H1 (cell line): ENCODE measurements at places on chromosomes 16 and 17. TPM values are rescaled to one million over a fixed set of nuclear protein-coding genes. Genes with fewer than 3 reads are reported as not detected.

The KRTAP1-1 gene
- total RNA-seq, result not detected in 2 replicates

- H3K4me3 ChIP-seq, result no peak overlapping the region
- peaks cover 2% of the 10 kb centered on the region for H3K27me3 ChIP-seq
- H3K27ac ChIP-seq, result no peak overlapping the region
- no peaks in the 10 kb centered on the region for H3K36me3 ChIP-seq
Measured at GRCh38 chr17:48030531-48030930, 7.1 kb downstream of the COPZ2 start.

DNA sequence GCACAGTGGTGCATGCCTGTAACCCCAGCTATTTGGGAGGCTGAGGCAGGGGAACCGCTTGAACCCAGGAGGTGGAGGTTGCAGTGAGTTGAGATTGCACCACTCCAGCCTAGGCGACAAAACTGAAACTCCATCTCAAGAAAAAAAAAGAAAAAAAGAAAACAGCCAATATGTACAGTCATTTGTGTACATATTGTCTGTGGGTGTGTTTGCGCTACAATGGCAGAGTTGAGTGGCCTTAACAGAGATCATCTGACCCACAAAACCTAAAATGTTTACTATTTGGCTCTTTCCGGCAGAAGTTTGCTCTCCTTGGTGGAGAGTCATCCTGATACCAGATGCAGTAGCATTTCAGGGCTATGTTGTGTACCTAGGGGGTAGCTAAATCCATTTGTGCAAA is 57.9 kb downstream of the ARSG start:
- H3K27ac ChIP-seq, result no peak overlapping the region
- H3K4me1 ChIP-seq, result no peaks in the 10 kb centered on the region
- H3K4me3 ChIP-seq, result no peak overlapping the region
- H3K27me3 ChIP-seq, result no peaks in the 10 kb centered on the region
- DNase-seq, result no peak

The ABCC12 gene
- total RNA-seq, result not detected in 2 replicates

The IL34 gene
- 4.0 and 4.6 TPM in 2 replicates for total RNA-seq

GRCh38 chr16:3665508-3665907 is 11.0 kb downstream of the DNASE1 start:
- H3K4me1 ChIP-seq, result no peaks in the 10 kb centered on the region
- no peaks in the 10 kb centered on the region for H3K27me3 ChIP-seq
- peaks cover 47% of the 10 kb centered on the region for H3K36me3 ChIP-seq
- DNase-seq, result no peak
- no peak overlapping the region for H3K27ac ChIP-seq
- H3K4me3 ChIP-seq, result no peak overlapping the region

DNA sequence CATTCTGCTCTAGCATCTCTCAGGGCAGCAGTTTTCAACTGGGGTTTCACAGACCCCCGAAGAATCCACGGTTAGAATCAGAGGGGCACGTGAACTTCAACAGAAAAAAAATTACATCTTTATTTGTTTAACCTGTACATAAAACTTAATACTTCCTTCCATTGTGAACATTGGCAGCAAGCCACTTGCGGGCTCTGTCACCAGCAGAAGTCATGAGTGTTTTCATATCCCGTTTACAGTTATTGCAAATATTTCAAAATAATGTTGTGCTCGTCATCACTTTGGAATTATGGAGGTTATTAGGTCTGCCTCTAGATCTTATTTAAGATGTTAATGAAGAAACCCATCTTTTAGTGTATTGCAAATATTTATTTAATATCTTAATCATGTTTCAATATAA is 109.8 kb downstream of the SDR42E1 start:
- H3K4me3 ChIP-seq, result no peak overlapping the region
- H3K36me3 ChIP-seq, result no peaks in the 10 kb centered on the region
- no peak overlapping the region for H3K27ac ChIP-seq
- H3K27me3 ChIP-seq, result no peaks in the 10 kb centered on the region

The SPEM1 gene
- total RNA-seq, result not detected in 2 replicates

DNA sequence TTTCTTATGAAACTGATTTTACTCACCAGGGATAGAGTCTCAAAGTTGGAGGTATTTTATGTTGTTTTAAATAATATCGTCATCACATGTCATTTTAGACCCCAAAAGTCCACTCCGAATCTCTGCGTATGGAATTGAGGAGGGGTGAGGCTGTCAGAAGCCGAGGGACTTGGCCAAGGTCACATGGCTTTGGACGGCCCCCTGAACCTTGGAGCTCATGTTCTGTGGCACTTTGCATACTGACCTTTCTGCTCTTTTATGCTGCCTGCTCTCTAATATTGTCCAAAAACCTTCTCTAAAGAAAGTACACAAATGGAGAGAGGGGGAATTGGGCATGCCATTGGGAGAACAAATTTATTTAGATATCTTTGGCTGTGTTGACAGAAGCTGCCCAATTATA is 700.0 kb downstream of the WWOX start:
- no peak overlapping the region for H3K4me3 ChIP-seq
- DNase-seq, result no peak
- H3K27ac ChIP-seq, result no peak overlapping the region
- H3K4me1 ChIP-seq, result peaks cover 3% of the 10 kb centered on the region; the same call in 1 of the 2 replicates

GRCh38 chr16:75653922-75654321 is 6.3 kb downstream of the TERF2IP start:
- H3K36me3 ChIP-seq, result peaks cover 37% of the 10 kb centered on the region
- DNase-seq, result no peak
- H3K4me3 ChIP-seq, result no peak overlapping the region
- no peak overlapping the region for H3K27ac ChIP-seq

DNA sequence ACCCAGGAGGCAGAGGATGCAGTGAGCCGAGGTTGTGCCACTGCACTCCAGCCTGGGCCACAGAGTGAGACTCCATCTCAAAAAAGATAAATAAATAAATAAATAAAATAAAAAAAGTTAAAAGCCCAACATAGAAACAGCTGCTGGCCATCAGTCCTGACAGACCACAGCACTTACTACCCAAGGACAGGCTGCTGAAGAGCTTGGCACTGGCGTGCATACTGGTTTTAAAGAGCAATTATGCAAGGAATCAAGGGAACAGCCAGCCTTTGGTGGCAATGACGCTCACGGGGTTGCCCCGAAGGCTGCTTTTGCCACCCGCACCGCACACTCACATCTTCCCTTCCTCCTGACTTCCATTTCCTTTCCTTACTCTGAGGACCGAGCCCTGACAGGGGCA is 4.2 kb downstream of the PLD6 start:
- no peaks in the 10 kb centered on the region for H3K36me3 ChIP-seq
- H3K27ac ChIP-seq, result no peak overlapping the region
- H3K4me3 ChIP-seq, result no peak overlapping the region
- no peaks in the 10 kb centered on the region for H3K4me1 ChIP-seq

GRCh38 chr16:26712876-26713275 is 353.9 kb upstream of the C16orf82 start:
- no peak overlapping the region for H3K27ac ChIP-seq
- DNase-seq, result no peak
- H3K4me3 ChIP-seq, result no peak overlapping the region

DNA sequence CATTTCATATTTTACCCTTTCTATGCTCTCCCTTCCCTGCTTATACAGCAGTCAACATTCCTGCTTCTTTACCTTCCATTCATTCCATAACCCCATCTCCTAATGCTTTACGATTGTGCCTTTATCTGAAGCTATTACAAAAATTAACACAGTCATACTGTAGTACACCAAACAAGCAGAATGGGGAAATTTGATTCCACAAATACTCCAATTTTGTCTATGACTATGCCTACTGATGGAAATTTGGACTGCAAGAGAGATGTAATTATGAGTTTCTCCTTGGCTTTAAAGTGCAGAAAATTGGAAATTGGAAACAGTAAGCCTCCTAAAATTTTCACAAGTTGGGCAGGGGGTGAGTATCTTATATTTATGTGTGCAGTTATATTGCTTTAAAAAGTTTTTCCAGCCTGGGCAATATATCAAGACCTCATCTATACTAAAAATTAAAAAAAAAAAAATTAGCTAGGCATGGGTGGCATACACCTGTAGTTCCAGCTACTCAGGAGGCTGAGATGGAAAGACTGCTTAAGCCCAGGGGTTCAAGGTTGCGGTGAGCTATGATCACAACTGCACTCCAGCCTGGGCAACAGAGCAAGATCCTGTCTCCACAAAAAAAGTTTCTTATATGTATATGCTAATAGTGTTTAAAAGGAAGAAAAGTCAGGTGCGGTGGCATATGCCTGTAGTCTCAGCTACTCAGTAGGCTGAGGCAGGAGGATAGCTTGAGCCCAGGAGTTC is 3.0 kb downstream of the APPBP2 start:
- no peaks in the 10 kb centered on the region for H3K27me3 ChIP-seq
- no peak overlapping the region for H3K4me3 ChIP-seq
- peaks cover 12% of the 10 kb centered on the region; the same call in 1 of the 2 replicates for H3K36me3 ChIP-seq
- H3K4me1 ChIP-seq, result no peaks in the 10 kb centered on the region

- no peak overlapping the region for H3K4me3 ChIP-seq
- H3K27ac ChIP-seq, result no peak overlapping the region
- H3K27me3 ChIP-seq, result no peaks in the 10 kb centered on the region
- no peaks in the 10 kb centered on the region for H3K36me3 ChIP-seq
Measured at GRCh38 chr17:55740511-55741355, 10.1 kb upstream of the PCTP start.

GRCh38 chr17:29292071-29292991 is 1.6 kb downstream of the NUFIP2 start:
- peaks cover 5% of the 10 kb centered on the region; the same call in 1 of the 2 replicates for H3K36me3 ChIP-seq
- DNase-seq, result no peak
- H3K27me3 ChIP-seq, result no peaks in the 10 kb centered on the region
- peaks cover 2% of the 10 kb centered on the region; the same call in 1 of the 2 replicates for H3K4me1 ChIP-seq
- peak overlapping the region; percentile 98 for H3K4me3 ChIP-seq

GRCh38 chr16:85888405-85889331 is 10.3 kb upstream of the IRF8 start:
- H3K4me1 ChIP-seq, result no peaks in the 10 kb centered on the region
- no peaks in the 10 kb centered on the region for H3K27me3 ChIP-seq
- DNase-seq, result no peak
- no peak overlapping the region for H3K27ac ChIP-seq

GRCh38 chr16:24515186-24515585 is 24.2 kb upstream of the RBBP6 start:
- H3K4me3 ChIP-seq, result no peak overlapping the region
- no peaks in the 10 kb centered on the region for H3K27me3 ChIP-seq
- no peaks in the 10 kb centered on the region for H3K4me1 ChIP-seq
- DNase-seq, result no peak
- H3K36me3 ChIP-seq, result no peaks in the 10 kb centered on the region
- no peak overlapping the region for H3K27ac ChIP-seq

The HOXB3 gene
- total RNA-seq, result not detected in 2 replicates
